Fibroblast of skin of right quadriceps (primary cell): ENCODE measurements at places on chromosomes 7 and 10.
A peak's percentile ranks its signal among the peaks of the same experiment; 100 is the strongest.

DNA sequence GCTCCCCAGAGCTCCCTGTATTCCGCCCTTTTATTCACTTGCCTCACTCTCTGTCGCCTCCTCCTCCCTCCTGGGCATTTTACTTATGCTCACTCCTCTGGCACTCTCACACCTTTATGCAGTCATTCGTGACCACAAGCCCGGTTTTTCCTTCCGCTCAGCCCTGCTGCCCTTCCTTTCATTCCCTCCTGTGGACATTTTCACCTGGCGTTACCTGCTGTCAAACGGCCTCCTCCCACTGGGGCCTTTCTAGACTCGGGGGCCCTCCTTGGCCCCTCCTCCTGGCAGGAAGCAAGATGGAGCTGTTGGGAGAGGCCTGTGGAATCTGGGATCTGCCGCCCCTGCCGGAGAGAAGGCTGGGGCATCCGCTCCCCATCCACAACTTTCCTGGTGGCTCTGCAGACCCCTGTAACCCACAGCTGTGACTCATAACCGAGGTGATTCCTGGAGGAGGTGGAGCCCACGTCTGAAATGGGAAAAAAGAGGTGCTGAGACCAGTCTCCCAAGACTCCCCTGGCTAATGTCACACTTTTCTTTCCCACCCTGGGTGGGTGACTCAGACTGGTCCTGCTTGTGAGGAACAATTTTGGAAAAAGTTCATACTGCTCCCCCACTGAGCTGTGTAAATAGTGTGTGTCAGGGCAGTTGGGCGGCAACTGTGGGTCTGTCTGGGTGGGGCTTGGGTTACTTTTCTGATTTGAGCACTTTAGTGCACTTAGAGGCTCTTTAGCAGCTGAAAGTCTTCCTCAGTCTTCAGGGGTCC is 1.2 kb downstream of the VCL start:
- DNase-seq, result peak; percentile 95

DNA sequence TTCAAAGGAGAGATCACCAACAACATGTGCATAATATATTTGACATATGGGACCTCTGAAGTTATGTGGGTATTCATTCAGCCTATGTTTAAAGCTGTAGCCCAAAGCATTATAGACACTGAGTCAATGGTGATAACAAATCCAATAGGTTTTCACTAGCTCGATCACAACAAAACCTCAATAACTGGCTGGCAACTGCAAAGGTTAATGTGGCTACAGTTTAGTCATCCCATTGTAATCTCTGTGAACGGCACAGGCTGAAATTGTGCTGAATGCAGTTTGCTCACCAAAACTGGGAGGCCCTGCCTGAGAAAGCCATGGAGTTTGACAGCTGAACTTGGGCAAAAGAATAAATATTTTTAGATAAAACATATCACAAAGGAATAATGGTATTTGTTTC is 152.4 kb upstream of the ADO start:
- peak; percentile 51 for DNase-seq

DNA sequence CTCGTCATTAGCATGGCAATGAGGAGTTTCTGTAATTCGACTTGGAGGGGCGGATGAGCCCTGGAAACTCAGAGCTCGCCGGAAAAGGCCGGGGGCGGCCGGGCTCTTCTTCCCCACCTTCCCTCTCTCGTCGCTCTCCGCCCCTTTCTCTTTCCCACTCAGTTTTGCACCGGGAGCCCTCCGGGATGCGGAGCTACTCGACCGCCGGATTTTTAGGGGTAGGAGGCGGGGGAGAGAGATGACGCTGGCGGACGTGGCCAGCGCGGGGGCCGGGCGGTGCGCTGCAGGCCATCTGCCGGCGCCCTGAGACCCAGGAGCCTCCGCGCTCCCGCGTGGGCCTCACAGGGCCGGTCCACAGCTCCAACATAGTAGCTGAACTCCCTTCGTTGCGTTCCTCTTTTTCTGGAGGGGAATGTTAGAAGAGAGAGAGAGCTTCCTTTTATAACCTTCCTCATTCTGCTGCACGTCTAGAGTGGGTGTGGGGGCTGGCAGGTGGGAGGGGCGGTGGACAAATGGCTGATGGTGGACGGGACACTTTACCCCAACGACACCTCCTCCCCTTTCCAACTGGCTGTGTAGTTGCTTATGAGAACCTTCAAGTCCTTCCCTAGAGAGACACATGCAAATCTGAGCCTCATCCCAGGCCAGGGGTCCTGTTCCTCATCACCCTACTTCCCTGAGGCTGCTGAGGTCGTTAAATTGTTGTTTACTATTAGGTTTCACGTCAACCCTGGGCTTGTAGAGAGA is 1.1 kb upstream of the HOXA1 start:
- DNase-seq, result peak; percentile 26

DNA sequence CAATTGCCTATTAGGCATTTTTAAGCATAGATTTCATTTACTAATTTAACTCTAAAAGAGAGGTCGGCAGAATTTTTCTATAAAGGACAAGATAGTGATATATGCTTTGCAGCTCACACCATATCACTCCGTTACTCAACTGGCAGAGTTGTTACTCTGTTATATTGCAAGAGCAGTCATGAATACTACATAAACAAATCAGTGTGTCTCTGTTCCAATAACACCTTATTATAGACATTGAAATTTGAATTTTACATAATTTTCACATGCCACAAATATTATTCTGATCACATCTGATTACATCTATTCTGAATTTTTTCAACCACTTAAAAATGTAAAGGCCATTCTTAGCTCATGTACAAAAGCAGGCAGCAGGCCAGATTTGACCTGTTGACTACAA is 853.9 kb upstream of the LRRTM3 start:
- DNase-seq, result no peak

GRCh38 chr10:97002670-97003069 is 170.6 kb downstream of the LCOR start:
- no peak for DNase-seq

- peak; percentile 93 for DNase-seq
Measured at GRCh38 chr7:2104107-2104710, 128.5 kb downstream of the MAD1L1 start.

- DNase-seq, result peak; percentile 57
Measured at GRCh38 chr7:32507414-32507813, 12.1 kb downstream of the AVL9 start.

GRCh38 chr7:107076781-107077698 is 32.5 kb downstream of the PRKAR2B start:
- DNase-seq, result no peak

DNA sequence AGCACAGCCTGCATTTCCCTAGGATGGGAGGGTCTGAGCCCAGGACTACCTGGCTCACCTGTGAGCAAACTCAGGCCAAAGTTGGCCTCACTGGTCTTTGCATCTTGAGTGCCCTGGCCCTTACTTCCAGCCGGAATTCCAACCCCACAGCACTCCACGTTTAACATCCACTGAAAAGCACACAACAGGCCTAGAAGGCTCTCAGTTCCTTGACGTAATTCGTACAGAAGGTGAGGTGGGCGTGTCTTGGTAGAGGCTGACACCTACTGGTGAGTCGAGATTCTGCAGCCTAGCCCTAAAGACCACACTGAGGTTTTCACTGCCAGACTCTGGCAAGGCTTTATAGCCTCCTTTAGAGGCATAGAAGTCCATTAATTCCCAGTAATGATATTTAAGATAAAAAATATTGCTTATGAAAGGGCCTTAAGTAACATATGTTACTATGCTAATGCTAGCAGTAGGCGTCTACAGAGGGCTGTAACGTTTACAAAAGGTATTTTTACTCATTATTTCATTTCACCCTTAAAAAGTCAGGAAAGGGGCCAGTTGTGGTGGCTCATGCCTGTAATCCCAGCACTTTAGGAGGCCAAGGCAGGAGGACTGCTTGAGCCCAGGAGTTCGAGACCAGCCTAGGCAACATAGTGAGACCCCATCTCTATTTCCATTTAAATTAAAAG is 95.8 kb downstream of the HIP1 start:
- peak; percentile 50 for DNase-seq

DNA sequence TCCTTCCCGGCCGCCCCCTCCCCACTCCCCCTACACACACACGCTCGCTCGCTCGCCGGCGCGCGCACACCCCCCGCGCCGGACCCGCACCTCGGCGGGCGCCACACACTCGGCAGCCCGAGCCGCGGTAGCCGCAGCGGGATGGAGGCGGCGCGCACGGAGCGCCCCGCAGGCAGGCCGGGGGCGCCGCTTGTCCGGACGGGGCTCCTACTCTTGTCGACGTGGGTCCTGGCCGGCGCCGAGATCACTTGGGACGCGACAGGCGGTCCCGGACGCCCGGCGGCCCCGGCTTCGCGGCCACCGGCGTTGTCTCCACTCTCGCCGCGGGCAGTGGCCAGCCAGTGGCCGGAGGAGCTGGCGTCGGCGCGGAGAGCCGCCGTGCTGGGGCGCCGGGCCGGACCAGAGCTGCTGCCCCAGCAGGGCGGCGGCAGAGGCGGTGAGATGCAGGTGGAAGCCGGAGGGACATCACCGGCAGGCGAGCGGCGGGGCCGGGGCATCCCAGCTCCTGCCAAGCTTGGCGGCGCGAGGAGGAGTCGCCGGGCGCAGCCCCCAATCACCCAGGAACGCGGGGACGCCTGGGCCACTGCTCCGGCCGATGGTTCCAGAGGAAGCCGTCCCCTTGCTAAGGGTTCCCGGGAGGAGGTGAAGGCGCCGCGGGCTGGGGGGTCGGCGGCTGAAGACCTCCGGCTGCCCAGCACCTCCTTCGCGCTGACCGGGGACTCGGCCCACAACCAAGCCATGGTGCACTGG is at the start of gene SORCS3:
SORCS3 (plus strand) TSS at position 104 of the 750 bp plus-strand sequence.
- DNase-seq, result no peak

DNA sequence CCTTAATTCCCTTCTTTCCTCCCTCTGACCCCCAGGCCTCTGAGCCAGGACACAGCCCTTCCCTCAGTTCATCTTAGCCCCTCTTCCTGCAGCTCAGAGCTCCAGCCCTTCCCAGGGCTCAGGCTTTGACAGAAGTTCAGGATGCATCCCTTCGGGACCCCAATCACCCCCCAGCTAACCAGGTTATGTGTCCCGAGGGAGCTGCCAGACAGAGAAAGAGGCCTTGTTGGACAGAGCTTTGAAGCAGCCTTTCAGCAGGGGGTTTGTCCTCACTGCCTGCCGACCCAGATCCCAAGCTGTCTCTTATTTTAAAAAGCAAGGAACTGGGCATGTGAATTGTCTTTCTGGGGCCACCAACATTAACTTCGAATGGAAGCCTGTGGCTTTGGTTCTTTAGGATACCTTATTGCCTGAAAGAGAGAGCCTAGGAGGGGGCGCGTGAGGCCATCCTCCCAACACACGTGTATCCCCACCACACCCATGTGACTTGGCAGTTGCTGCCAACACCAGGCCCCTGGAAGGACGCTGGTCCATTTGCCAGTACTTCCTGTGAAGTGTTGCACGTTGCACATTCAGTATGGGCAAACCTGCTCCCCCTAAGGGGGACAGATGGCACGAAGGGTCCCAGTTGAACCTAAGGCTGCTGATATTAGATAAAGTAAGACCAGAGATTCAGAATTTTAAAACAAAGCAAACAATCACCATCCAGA is 858 bp downstream of the CCDC136 start:
- DNase-seq, result no peak

DNA sequence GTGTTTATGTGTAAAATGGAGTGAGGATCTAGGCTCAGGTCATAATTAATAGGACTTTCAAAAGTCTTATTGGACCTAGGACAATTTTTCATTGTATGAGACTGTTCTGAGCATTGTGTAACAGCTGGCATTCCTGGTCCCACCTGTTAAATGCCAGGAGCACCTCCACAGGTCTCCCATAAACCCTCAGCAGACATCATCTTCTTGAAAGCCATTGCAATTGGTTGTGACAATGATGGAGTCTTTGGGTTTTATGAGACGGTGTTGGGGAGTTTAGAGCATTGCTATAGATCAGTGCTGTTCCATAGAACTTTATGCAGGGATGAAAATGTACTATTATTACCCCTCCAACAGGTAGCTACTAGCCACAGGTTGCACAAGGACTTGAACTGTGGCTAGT is 108.9 kb downstream of the ORC5 start:
- no peak for DNase-seq

- peak; percentile 7 for DNase-seq
Measured at GRCh38 chr10:19845503-19846368, 29.5 kb downstream of the PLXDC2 start.

DNA sequence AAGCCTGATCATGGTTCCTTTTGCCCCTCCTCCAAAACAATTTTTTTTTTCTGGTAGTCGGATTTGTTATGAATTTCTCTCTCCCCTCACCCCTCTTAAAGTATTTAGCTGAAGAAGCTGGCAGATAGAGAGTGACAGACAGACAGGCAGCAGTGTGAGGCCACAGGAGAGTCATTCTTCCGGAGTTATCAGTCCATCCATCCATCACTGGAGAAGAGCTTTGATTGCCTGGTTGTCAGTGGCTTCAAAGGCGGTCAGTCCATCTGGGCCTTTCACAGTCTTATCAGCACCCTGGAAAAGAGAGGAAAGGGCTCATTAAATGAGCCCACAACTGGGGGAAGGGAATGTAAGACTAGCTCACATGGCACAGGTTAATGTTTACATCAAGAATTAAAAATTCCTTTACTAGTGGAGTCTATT is 47.4 kb downstream of the MTPN start:
- DNase-seq, result no peak

GRCh38 chr7:79761876-79762429 is 308.5 kb upstream of the MAGI2 start:
- no peak for DNase-seq

DNA sequence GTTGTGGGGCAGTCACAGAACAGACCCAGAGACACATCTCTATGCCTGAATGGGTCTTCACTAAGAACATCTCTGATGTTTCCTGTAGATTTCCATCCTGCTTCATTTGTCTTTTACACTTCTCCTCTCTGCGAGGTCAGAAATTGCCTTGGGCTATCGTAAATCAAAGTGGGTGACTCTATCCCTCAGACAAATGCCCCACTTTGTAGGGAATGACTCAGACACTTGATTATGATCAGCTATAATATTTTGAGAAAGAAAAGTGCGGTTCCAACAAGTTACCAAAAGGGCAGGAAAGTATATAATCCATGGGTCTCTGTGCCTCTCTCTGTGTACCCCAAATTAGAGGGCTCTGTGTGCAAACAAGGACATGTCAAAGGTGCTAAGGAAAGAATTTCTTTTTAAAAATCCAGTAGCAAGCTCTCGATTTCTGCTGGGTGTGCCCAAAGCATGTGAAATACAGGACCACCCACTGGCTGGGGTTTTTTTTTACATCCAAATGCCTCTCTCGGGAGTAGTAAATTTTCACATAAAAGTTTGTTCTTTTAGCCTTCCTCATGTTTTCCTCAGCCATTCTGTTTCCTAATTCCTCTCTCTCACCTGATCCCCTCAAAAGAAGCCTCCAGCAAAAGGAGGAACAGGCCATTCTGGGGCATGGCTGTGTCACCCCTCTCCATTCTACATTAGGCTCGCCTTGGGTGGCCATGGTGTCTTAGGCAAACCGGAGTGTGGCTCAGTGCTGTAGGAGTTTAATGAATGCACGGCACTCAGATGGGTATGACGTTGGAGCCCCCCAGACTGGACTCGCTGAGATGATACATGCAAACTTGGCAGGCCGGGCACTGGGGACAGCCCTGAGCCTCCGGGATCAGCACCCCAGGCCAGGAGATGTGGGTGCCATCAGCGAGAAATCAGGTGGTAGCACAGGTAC is 6.3 kb upstream of the OPN4 start:
- peak; percentile 65 for DNase-seq

GRCh38 chr10:128622706-128623105 is 496.5 kb upstream of the MKI67 start:
- DNase-seq, result no peak

GRCh38 chr7:157814931-157815705 is 478.3 kb downstream of the DNAJB6 start:
- no peak for DNase-seq

- DNase-seq, result no peak
Measured at GRCh38 chr7:47103498-47104205, 478.3 kb downstream of the TNS3 start.
